ENCODE measurements at places on chromosomes 7 and 10. TPM values are rescaled to one million over a fixed set of nuclear protein-coding genes. Genes with fewer than 3 reads are reported as not detected.
A peak's percentile ranks its signal among the peaks of the same experiment; 100 is the strongest.

DNA sequence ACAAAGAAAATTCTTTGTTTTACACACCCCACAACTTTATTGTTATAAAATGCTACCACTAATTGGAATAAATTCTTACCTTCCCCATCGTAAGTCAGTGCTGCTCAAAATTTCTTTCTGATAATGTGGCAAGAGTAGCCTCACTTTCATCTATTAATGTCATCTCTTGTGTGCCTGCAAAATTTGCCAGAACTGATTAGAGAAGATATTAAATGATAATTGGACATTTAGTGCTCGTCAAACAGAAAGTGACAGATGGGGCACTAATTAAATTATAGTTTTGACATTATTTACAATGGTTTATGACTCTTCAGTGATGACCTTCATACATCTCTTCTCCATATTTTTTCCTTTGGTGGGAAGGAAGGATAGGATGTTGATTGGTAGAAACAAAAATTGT lies 690.9 kb downstream of the NXPH1 start:
- peaks cover 20% of the 10 kb centered on the region for H3K4me1 ChIP-seq
- no peak for DNase-seq
- H3K4me3 ChIP-seq = no peak overlapping the region
- no peak overlapping the region for H3K27ac ChIP-seq

DNA sequence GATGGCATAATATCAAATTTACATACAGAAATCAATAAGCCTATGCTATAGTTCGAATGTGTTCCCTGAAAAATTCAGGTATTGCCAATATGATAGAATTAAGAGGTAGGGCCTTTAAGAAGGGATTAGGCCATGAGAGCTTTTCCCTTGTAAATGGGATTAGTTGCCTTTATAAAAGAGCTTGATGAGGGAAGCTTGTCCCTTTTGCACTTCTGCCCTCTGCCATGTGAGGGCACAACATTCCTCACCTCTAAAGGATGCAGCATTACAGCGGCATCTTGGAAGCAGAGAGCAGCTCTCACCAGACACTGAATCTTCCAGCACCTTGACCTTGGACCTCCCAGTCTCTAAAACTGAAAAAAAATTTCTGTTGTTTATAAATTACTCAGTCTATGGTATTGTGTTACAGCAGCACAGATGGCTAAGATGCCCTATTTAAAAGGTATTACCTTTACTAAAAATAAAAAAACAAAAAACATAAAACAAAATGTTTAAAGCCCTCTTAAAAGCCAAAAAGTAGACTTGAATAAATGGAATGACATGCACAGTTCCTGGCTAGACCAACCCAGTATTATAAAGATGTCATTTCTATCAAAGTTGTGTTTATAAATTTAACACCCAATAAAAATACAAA lies 909.6 kb downstream of the REEP3 start:
- no peaks in the 10 kb centered on the region for H3K27me3 ChIP-seq
- H3K4me1 ChIP-seq = peaks cover 3% of the 10 kb centered on the region
- no peak overlapping the region for H3K27ac ChIP-seq
- DNase-seq = peak; percentile 68

- DNase-seq = no peak
- H3K4me3 ChIP-seq = no peak overlapping the region
- H3K27ac ChIP-seq = no peak overlapping the region
- peaks cover 12% of the 10 kb centered on the region for H3K4me1 ChIP-seq
These were observed 14.9 kb downstream of the DUSP5 start for GRCh38 chr10:110512461-110513187.

- H3K27ac ChIP-seq = no peak overlapping the region
- H3K27me3 ChIP-seq = no peaks in the 10 kb centered on the region
- no peak overlapping the region for H3K4me3 ChIP-seq
- H3K36me3 ChIP-seq = no peaks in the 10 kb centered on the region
- H3K4me1 ChIP-seq = peaks cover 38% of the 10 kb centered on the region
These were observed 141.3 kb upstream of the KLF14 start for GRCh38 chr7:130875265-130875741.

DNA sequence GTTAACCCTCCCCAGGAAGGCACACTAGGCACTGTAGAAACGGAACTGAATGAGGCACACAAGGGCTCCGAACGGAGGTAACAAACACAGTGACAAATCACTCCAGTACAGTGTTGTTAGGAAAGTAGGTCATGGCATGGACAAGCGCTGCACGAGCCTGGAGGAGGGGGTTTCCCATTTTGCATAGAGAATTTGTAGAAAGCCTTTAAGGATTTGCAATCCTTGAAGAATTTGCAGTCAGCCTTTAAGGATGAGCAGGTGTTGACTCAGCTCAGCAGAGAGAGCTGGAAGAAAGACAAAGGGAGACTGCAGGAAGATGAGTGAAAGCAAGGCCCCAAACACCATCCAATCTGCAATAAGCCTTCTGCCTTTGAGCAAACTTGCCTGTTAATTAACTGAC lies 51.1 kb upstream of the PPP1R3C start:
- no peak for DNase-seq
- H3K27me3 ChIP-seq = no peaks in the 10 kb centered on the region
- no peak overlapping the region for H3K4me3 ChIP-seq

DNA sequence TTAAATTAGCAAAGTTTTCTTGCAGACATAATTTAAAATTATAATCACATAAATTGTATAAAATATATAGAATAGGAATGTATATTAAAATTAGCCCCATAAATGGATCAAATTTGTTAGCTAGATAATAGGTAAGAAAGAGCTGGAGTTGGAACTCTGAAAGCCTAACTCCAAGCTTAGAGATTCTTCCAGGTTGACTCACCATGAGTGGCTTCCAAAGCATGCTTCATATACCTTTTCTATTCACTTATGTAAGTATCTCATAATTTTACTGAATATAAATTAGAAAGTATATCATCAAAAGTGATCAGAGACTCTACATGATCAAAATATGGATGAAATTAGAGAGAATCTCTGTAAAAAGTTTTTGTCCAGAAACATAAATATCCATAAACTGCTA lies 320.7 kb upstream of the MAGI2 start:
- no peaks in the 10 kb centered on the region for H3K36me3 ChIP-seq
- no peak overlapping the region for H3K4me3 ChIP-seq
- no peak for DNase-seq
- no peaks in the 10 kb centered on the region for H3K27me3 ChIP-seq
- H3K27ac ChIP-seq = no peak overlapping the region
- peaks cover 6% of the 10 kb centered on the region for H3K4me1 ChIP-seq

- no peak for DNase-seq
- peaks cover 4% of the 10 kb centered on the region for H3K36me3 ChIP-seq
- H3K4me3 ChIP-seq = no peak overlapping the region
These were observed 516.3 kb upstream of the TEX47 start for GRCh38 chr7:89311886-89312285.

RNF148 gene
- 0.17 TPM for total RNA-seq

ANTXRL gene
- total RNA-seq = not detected

PTPRZ1 gene
- 105 TPM for total RNA-seq

GPR37 gene
- 20.4 TPM for total RNA-seq

All from WTC11 (cell line).